ENCODE measurements at places on chromosomes 11 and 22.
A peak's percentile ranks its signal among the peaks of the same experiment; 100 is the strongest.

- no peak for DNase-seq
Observed at GRCh38 chr11:16242806-16243205, 113.5 kb downstream of the SOX6 start.

DNA sequence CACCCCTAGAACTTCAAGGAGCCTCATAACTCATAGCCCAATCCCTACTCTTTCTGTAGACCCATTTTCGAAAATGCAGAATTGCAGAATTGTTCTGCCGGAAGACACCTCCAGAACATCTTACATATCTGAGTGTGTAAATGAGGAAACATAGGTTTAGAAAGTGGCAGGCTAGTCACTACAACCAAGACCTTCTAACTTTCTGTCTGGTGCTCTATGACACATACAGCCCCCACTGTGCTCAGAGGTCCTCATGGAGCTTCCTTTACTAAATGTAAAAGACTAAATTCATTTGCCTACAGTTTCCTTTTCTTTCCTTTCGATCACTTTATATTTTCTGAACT, 132.1 kb upstream of the DDI1 start:
- DNase-seq: no peak

GRCh38 chr11:97570636-97571035, 1180.8 kb downstream of the JRKL start:
- no peak for DNase-seq

GRCh38 chr11:62146476-62147200, 22.8 kb downstream of the INCENP start:
- DNase-seq: no peak

DNA sequence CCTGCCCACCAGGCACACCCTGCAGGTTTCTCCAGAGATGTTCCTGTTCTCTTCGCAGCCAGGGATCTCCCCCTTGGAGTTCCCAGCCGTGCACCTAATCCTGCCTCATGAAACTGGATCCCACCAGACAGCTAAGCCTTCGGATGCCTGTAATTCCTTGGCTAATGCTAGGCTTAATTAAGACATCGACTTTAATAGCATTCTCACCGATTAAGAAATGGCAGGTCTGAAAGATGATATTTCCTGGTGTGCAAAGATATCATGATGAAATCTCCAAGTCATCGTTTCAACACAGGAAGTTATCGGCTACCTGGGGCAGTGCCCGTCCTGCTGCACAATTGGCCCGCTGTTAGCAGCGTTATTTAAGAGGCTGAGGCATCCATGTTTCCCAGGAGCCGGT, 41.5 kb upstream of the CCND1 start:
- DNase-seq: no peak

DNA sequence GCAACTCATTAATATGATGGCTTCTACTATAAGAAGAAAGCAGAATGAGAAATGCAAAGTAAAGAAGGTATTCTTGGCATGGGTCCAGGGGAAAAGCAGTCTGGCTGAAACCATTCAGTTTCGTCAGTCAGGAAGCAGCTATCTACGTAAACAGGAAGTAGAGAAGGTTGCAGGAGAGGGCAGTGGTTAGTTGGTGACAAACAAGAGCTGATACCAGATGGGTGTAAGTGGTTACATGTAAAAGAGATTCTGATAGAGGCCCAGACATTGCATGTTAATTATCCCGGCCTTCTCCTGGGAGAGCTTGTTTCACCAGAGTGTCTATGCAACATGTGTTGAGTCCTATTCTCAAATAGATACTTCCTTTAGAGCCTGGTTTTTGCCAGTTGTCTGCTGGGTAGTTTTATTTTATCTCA, 58.4 kb upstream of the PSMA1 start:
- DNase-seq: peak; percentile 91

GRCh38 chr11:100687054-100687629, at the start of gene ARHGAP42:
TSS of gene ARHGAP42 (plus strand) at chr11:100687288. CDS start at chr11:100687679, 391 bp downstream.
- DNase-seq: no peak

- DNase-seq: no peak
Observed at GRCh38 chr11:82978422-82979099, 77.0 kb downstream of the DDIAS start.

GRCh38 chr22:23511627-23512347, 68.3 kb downstream of the IGLL1 start:
- DNase-seq: no peak

- no peak for DNase-seq
Observed at GRCh38 chr22:37082251-37082873, 27.2 kb downstream of the TMPRSS6 start.

DNA sequence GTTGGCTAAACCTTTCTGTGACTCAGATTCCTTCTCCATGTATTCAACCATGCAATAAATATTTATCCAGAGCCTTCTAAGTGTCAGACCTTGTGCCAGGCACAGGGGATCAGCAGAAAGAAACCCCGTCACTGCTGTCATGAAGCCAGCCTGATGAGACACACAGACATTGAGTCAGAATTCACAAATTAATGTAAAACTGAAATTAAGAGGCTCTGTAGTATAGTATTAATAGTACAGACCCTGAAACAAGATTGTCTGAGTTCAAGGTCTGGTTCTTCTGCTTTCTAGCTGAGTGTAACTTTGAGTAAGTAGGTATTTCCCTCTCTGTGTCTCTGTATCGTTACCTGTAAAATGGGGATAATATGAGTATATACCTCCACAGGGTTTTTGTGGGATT, 46.9 kb downstream of the ME3 start:
- DNase-seq: no peak

- no peak for DNase-seq
Observed at GRCh38 chr11:28849053-28849452, 740.9 kb downstream of the METTL15 start.

- no peak for DNase-seq
Observed at GRCh38 chr11:8204025-8204424, 35.2 kb upstream of the RIC3 start.

GRCh38 chr11:62484352-62484751, 62.3 kb downstream of the AHNAK start:
- no peak for DNase-seq

GRCh38 chr11:36751335-36751781, 153.3 kb upstream of the RAG2 start:
- no peak for DNase-seq

DNA sequence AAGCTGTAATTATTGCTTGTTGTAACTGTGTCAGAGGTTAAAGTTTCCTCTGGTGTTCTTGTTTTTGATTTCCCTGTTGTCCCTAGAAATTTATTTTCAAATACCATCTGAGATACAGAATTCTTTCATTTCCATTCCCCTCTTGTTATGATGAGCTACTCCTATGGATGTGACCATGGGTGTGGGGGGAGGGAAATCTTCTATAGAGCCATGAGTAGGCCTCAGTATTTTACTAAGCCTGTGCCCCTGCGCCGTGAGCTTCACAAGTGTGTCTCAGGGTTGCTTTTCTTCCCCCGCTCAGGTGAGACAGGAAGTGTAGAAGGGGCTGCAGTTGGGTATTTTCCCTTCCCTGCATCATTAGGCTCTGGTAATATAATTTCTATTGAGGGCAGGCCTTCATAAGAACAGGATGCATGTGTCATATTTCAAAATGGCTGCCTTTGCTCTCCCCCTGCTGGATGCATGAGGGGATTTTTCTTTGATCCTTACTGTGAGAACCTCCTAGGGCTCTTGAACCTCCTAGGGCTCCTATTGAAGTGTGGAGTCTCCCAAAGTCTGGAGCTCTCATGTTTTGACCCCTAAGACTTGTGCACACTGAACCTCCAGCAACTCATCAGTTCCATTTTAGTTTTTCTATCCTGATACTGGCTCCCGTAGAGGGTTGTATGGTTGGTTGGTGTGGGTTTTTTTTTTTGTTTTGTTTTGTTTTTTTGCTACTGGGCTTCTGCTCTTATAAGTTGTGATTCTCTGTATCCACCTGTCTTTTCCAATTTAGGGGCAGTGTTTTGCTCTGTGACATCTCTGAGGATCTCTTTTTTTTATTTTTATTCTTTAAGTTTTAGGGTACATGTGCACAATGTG, 658.2 kb downstream of the NTM start:
- no peak for DNase-seq

DNA sequence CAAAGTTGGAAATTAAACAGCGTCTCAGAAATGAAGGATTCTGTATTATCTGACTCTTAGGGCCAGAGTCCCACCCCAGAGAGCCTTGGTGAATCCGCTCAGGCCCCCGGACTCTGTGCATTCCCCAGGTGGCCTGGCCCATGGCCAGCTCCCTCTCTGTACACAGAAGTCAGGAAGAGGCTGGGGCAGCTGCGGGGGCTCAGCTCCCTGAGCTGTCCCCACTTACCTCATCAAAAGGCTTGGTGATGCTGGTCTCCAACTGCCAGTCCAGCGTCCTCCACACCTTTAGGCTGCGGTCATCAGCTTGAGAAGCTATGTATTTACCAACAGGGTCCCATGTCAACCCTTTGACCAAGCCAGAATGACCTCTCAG, 35.0 kb downstream of the HIRA start:
- DNase-seq: no peak

- no peak for DNase-seq
Observed at GRCh38 chr11:118634431-118635236, 27.2 kb downstream of the PHLDB1 start.

- no peak for DNase-seq
Observed at GRCh38 chr22:35894464-35894878, 134.2 kb downstream of the RBFOX2 start.

DNA sequence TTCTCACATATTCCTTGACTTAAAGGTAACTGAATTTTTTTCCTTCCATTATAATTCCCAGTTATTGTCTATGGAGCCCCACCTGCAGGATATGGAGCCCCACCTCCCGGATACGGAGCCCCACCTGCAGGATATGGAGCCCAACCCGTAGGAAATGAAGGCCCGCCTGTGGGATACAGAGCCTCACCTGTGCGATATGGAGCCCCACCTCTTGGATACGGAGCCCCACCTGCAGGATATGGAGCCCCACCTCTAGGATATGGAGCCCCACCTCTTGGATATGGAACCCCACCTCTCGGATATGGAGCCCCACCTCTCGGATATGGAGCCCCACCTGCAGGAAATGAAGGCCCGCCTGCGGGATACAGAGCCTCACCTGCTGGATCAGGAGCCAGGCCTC, 28.1 kb downstream of the WBP2NL start:
- no peak for DNase-seq

GRCh38 chr11:40434926-40435325, 1024.5 kb downstream of the LRRC4C start:
- no peak for DNase-seq

GRCh38 chr11:29984544-29984943, 32.3 kb downstream of the KCNA4 start:
- DNase-seq: no peak

- DNase-seq: no peak
Observed at GRCh38 chr11:119422809-119423508, at the start of gene THY1. TSS of gene THY1 (minus strand) at chr11:119423172. CDS start at chr11:119420905, 2,267 bp downstream.

- no peak for DNase-seq
Observed at GRCh38 chr11:26483108-26483507, 89.0 kb downstream of the MUC15 start.

DNA sequence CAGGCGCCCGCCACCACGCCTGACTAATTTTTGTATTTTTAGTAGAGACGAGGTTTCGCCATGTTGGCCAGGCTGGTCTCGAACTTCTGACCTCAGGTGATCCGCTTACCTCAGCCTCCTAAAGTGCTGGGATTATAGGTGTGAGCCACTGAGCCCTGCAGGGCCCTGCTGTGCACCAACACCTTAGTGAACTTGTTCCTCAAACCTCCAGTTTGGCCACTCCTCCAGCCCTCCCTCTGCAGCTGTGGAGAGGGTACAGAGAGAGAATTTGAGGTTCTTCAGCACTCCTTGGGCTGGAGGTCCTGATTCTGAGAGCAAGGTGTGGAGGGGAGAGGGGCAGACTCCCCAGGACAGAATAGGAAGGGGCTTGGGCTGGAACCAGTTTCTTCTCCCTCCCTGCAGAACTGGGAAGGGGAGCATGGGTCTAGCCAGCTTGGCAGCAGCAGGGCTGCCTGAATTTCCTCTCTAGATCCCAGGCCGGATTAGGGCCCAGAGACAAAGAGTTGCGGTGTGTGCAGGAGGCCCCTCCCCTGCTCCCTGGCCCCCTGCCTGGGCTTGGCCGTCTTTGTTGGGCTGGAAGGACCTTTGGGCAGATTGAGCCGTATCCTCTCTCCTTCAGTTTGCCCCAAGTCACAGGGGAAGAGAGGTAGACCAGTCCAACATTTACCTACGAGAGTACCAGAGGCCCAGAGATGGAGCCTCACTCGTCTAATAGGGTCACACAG, 2.3 kb upstream of the PEX16 start:
- DNase-seq: no peak
